Activated T-helper 1 cell treated with Interleukin-2 at 50 U/mL for 16 hours (primary cell): ENCODE measurements at places on chromosomes 6 and 20.

DNA sequence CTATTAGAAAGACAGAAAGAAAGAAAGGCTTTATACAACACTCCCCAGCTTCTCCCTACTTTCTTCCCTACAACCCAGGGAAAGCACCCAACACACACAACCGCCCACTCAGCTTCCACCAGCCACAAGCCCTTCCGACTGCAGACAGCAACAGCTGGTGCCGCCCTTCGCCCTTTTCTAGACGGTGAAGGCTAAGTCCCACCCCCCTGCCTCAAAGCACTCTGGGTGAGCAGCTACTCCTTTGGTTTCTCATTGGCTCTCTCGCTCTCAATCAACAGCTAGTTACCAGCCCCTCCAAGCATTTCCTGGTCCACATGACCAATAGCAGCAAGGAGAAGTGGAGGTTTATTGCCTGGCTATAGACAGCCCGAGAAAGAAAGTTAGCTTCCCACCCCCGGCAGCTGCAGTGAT, 230.1 kb upstream of the MOCS1 start:
- no peak for DNase-seq

DNA sequence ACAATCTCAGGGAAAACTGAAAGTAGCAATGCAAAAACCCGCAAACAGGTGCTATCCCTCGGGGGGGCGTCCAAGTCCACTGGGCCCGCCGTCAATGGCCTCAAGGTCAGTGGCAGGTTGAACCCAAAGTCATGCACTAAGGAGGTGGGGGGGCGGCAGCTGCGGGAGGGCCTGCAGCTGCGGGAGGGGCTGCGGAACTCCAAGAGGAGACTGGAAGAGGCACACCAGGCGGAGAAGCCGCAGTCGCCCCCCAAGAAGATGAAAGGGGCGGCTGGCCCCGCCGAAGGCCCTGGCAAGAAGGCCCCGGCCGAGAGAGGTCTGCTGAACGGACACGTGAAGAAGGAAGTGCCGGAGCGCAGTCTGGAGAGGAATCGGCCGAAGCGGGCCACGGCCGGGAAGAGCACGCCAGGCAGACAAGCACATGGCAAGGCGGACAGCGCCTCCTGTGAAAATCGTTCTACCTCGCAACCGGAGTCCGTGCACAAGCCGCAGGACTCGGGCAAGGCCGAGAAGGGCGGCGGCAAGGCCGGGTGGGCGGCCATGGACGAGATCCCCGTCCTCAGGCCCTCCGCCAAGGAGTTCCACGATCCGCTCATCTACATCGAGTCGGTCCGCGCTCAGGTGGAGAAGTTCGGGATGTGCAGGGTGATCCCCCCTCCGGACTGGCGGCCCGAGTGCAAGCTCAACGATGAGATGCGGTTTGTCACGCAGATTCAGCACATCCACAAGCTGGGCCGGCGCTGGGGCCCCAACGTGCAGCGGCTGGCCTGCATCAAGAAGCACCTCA, 166.3 kb downstream of the DTNBP1 start:
- DNase-seq: no peak

DNA sequence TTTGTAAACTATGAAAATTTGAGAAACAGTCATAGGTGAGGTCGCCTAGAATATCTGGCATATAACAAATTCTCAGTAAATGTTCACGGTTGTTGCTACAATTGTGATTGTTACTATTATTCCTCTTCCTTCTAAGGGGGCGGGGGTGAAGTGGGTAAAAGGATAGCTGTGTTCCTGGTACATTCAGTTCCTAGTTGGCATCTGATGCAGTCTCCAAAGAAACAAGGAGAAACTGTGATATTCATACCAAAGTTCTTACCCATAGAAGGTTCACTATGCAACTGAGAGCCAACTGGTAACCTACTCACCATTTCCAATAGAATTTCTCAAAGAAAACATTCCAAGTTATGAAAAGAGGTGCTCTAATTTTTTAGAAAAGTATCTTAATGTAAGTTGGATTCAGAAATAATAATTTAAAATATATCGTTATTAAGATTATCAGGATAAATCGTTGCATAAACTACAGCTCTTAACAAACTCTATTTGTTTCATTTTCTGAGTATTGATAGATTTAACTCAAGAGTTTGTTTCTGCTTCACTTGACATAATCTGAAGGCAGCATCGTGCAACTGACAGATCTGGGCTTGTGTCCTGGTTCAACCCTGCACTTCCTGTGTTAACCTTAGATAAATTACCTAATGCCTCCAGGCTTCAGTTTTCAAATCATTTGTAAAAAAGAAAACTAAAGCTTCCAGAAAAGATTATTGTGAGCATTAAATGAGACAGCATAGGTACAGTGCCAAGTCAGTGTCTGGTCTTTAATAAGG, 13.3 kb upstream of the MAP7 start:
- no peak for DNase-seq

- DNase-seq: no peak
Observed at GRCh38 chr6:14763616-14764015, 482.3 kb upstream of the JARID2 start.

- peak; percentile 40 for DNase-seq
Observed at GRCh38 chr6:31729979-31730630, 1.0 kb upstream of the DDAH2 start.

DNA sequence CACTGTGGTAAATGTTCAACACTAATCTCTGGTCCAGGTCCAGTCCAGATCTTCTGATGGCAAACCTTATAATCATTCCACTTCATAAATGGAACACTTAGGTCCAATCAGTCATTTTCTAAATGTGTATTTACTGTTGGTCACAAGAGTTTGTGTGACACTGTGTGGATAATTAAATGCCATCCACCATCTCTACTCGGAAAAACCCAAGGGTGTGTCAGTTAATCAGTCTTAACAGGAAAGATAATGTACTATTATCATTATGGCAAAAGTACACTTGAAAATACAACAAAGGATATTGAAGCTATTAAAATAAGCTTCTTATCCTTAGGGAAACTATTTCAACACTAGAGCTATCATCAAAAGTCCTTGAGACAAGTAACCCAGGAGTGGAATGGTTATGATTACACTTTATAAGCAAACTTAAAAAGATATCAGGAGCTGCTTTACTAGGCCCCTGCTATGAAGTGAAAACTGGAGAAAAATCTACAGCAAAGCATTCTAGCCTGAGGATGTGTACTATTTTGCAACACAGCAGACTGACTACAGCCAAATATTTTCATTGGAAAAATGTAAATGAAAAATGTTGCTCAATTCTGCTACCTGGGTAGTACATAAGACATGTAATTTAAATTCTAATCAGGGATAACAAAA, 227.9 kb downstream of the LAMA2 start:
- DNase-seq: no peak
